Right ventricle myocardium superior (tissue), 1 donor: ENCODE measurements at places on chromosomes 1 and 21.

- DNase-seq, result no peak
Observed at GRCh38 chr21:36976882-36977651, 10.6 kb upstream of the HLCS start.

GRCh38 chr1:42518908-42519307 lies 55.8 kb downstream of the CCDC30 start:
- DNase-seq, result no peak

DNA sequence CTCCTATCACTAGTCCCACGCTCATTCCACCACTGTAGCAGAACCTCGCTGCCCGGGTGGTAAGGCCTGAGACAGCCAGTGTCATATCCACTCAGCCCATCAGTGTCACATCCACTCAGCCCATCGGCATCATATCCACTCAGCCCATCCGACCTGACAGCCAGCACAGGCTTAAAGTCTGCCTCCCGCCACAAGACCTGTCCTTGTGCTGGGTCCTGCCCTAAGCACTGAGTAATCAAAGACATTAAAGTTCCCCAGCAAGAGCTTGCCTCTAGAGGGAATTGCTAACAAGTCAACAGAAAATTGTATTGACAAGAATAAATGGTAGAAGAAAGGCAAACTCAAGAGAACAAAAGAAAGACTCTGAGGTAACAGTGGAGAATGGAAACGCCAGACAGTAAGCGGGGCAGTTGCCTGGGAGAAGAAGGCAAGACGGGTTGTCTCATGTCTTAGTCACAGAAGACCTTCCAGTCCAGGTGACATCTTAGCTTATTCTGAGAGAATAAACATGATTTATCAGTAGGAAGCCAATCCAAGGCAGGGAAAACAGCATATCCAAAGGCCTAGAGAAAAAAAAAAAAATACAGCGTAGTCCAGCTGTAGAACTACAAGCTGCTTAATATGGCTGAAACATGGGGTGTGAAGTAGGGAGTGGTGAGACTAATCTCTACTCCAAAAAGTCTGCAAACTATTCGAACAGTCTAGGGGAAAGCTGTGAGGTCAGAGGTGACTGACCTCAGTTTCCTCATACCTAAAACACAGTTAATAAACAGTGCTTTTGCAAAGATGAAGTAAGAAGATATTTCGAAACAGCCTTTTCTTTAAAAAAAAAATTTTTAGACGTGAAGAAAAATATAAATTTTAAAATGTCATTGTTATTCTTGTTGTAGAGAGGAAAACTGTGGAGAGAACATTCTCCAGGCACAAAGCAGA lies 1.1 kb downstream of the ITLN1 start:
- DNase-seq, result no peak

- DNase-seq, result no peak
Observed at GRCh38 chr1:112614460-112615065, 4.4 kb downstream of the ST7L start.

- DNase-seq, result no peak
Observed at GRCh38 chr1:213201380-213202155, 150.5 kb downstream of the RPS6KC1 start.

DNA sequence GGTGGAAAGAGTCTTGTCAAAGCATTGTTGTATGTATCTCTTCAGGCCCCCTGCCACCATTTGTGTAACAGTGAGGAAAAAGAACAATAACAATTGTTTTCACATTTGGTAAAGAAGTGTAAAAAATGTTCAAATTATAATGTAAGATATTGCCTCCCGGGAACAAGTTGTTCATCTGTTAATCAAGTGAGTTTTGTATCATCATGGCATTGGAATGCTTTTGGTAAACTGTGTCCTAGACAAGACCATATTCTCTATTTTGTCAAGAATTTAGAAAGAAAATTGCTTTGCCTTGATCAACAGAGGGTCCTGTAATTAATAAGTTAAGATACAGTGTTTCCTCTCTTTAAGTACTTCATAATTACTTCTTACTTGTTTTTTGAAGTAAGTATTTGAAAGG lies 692.0 kb upstream of the NR5A2 start:
- DNase-seq, result no peak

DNA sequence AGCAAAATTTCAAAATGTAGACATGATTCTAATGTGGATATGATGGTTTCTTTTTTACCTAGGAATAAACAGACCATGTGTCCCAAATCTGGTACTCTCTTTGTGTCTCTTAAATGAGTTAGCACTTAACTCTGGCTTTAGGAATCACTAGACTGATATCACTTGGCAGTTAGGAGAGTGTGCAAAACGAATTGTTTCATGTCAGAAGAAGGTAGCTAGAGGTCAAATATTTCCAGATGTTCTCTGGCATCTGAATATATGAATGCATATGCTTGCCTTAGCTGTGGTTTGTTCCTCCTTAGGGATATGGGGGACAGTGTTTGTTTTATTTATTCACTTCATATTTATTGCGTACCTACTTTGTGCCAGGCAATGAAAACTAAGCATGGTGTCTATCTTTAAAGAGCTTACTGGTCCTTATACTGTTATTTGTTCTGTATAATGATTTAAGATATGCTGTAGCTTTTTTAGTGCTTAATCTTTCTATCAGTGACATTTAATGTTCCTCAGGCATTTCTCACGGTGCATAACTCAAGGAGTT lies 65.2 kb downstream of the LRRC8C start:
- no peak for DNase-seq

- DNase-seq, result no peak
Observed at GRCh38 chr1:246506367-246506673, 759 bp downstream of the SMYD3 start.

DNA sequence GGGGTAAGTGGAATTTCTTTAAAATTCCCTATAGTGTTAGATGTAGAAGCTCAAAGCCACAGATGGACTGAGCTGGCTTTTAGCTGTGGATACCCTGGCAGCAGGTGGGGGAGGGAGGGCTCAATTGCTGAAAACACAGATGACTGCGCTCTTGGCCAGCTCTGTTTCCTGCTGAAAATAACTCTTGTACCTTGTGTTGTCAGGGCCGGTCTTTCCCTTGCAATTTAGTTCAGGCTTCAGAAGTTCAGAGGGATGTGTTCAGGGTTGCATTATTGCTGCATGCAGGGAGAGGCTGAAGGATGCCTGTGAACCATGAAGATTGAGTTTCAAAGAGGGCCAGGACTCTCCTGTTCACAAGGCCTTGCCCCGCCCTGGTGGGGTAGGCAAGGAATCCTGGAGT lies 58.1 kb upstream of the GCLM start:
- no peak for DNase-seq

GRCh38 chr1:167722152-167722869 lies 529 bp downstream of the MPZL1 start:
- no peak for DNase-seq

- no peak for DNase-seq
Observed at GRCh38 chr1:149927056-149927562, 494 bp downstream of the SF3B4 start.

GRCh38 chr1:177984136-177984525 lies 14.3 kb upstream of the SEC16B start:
- DNase-seq, result peak; percentile 41

DNA sequence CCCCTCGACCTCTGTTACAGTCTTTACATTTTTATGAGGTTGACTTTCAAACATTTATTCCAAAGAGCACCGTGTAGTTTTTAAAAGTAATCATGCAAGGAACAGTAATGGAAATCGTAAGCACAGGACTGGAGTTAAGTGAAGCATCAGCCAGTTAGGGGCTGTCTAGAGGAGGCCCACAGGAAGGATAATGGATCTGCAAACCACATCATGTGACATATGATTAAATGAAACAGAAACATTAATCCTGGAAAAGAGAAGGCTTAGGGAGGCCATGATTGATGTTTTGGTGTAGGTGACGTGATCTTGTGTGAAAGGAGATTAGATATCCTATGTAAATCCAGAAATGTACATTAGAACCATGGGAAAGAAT lies 25.0 kb downstream of the RGS7 start:
- no peak for DNase-seq

DNA sequence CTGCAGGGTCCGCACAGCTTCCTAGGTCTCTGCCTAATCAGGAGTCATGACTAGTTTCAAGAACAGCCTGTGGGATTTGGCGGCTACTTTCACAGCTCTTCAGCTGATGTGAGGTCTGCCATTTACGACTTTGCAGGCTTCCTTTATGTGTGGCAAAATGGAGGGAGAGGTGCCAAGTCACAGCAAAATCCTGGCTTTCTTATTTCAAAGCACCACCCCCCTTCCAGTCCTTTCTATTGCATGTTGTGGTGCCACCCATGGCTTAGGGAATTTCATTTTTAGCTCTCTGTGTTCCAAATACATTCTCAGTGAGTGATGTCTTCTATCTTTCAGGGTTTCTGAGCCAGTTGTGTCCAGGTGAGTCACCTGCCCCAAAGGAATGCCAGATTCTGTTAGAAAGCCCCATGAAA lies 75.1 kb upstream of the WLS start:
- no peak for DNase-seq

DNA sequence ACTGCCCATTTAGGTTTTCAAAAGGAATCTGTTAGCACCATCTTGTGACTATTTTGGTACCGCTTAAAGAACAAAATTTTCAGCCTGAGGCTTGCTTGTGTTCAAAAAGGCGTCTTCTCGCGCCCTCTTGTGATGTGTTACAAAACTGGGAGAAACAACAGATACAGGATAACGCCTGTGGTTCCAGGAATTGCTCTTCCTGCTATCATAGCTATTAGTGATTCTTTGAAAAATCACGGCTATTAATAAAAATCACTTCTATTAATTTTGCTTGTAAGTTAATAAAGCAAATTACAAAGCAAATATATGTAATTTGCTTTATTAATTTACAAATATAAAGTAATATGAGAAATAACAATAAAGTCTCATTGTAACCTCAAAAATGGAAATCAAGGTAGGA lies 82.2 kb upstream of the ABCD3 start:
- peak; percentile 48 for DNase-seq

DNA sequence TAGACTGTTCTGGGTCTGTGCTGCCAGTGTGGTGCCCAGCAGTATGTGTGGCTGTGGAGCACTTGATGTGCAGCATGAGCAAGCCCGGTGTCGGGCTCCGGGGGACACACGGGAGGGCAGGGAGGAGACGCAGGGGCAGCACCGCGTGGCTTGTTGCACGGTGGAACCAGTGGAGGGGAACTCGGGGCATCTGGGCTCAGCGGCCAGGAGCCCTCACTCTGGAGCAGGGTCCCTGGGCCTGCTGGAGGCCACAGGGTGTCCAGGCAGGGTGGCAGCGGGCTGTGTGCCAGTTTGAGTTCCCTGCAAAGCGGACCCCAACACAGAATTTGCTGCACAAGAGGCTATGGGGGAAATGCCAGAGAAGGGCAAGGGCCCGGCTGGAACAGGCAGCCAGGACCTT lies 30.6 kb downstream of the PCNT start:
- no peak for DNase-seq

- DNase-seq, result no peak
Observed at GRCh38 chr21:39317134-39318090, 4.0 kb upstream of the BRWD1 start.

DNA sequence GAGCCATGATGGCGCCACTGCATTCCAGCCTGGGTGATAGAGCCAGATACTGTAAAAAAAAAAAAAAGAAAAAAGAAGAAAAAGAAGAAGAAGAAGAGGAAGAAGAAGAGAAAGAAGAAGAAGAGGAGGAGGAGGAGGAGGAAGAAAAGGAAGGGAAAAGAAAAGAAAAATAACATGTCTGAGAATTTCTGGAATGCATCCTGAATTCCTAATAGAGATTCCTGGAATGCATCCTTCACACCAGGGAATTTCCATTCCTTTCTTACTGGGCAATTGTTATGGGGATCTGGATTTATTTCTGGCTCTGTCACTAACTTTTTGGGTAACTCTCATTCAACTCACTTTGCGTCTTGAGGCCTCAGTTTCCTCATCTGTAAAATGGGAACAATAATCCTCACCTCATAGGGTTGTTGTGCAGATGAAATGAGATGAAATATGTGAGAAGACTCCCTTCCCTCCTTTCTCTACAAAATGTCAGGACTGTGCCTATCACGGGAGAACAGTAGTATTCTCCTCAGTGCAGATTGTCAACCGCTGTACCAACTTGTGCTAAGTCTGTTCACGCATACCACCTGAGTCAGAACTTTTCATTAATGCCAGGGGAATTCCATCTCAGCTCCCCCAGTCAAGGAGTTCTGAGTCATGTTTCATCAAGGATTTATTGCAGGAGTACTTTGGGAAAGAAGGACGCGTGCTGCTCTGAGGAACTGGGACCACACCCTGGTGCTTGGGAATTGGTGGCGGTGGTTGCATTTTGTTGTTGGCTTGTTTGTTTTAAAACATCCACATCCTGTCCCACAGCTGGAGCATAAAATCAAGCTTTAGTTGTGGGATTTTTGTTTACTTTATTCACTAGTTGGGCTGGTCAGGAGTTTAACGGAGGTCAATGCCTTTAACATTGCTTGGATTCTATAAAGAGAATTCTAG lies 42.4 kb upstream of the ROR1 start:
- no peak for DNase-seq

GRCh38 chr1:203346060-203346768 lies 4.7 kb downstream of the FMOD start:
- no peak for DNase-seq

- no peak for DNase-seq
Observed at GRCh38 chr1:117284399-117285215, 73.9 kb upstream of the VTCN1 start.

GRCh38 chr1:61708953-61709907 lies 15.7 kb downstream of the TM2D1 start:
- DNase-seq, result no peak

GRCh38 chr1:10682449-10683309 lies 113.8 kb downstream of the CASZ1 start:
- no peak for DNase-seq

DNA sequence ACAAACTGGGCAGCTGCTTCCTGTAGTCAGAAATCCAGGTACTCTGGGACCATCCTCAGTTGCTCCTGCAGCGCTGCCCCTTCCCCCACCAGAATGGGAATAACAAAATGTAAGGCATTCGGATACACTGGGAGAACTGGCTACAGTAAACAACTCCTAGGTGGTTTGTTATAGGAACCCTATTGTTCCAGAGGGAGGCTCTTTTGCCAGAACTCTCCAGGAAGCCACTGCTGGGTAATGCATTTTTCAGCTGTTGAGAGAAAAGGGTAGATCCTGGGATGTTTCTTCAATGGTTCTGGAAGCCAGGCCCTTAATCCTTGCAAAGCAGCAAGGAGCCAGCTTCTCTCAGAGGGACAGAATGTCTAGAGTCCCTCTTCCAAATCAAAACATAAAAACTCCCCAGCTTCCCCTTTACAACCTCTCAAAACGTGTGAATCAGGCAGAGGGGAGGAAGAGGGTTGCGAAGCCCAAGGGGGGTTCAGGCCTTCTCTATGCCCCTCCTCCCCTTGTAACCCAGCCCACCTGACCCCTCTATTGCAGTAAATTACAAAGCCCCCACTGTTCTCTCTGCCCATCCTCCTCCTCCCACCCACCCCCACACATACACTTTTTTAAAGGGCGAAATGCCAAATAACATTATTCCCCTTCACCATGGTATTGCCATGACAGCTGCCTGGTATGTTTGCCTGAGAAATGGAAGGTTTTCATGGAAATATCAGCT lies 29.1 kb downstream of the PLPP3 start:
- DNase-seq, result no peak

GRCh38 chr1:245332513-245332912 lies 177.7 kb downstream of the KIF26B start:
- no peak for DNase-seq

GRCh38 chr1:218366322-218367052 lies 21.4 kb downstream of the TGFB2 start:
- DNase-seq, result no peak
